ENCODE measurements at places on chromosomes 5 and 9.

- no peak for DNase-seq
These were observed 386.8 kb downstream of the FGF10 start for GRCh38 chr5:44002381-44002901.

DNA sequence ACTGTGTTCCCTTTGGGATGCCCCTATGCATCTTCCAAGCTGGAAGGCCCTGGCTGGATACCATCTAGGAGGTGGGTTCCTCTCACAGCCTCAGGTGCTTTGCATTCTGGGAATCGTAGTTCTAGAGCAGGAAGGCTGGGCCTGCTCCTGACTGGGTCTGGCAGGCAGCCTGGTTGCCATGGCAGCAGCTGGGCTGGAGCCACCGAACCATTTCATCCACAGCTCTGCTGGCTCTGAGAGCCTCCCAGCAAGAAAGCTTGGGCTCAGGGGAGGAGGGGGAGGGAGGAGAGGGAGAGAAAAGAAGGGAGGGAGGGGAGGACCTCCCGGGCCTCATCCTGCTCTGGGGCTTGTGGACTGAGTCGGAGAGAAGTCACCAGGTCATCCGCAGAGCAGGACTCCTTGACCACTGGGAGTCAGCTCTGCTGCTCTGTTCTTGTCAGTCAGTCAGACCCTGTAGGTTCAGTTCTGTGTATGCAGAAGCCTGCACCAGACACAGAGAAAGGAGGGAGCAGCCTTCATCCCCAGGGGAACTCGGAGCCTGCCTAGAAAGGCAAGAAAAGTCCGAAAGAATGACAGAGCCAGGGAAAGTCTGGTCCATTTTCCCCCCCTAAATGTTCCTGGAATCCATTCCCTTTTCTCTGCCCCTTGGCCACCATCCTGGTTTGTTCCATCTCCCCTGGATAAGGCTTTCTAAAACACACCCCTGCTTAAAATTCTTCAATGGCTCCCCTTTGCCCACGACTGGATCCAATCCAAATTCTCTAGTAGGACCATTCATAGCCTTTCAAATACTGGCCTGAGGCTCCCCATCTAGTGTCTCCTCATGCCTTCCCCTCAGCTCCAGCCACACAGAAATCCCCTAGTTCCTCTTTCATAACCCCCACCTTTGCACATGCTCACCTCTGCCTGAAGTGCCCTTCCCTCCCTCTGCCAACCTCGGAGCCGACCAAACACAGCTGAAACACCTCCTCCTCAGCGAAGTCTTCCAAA is 65.4 kb upstream of the ARAP3 start:
- DNase-seq = peak; percentile 73

GRCh38 chr5:74055486-74056106 is 429.6 kb downstream of the ARHGEF28 start:
- no peak for DNase-seq

GRCh38 chr5:100854591-100854990 is 48.5 kb downstream of the ST8SIA4 start:
- DNase-seq = no peak

DNA sequence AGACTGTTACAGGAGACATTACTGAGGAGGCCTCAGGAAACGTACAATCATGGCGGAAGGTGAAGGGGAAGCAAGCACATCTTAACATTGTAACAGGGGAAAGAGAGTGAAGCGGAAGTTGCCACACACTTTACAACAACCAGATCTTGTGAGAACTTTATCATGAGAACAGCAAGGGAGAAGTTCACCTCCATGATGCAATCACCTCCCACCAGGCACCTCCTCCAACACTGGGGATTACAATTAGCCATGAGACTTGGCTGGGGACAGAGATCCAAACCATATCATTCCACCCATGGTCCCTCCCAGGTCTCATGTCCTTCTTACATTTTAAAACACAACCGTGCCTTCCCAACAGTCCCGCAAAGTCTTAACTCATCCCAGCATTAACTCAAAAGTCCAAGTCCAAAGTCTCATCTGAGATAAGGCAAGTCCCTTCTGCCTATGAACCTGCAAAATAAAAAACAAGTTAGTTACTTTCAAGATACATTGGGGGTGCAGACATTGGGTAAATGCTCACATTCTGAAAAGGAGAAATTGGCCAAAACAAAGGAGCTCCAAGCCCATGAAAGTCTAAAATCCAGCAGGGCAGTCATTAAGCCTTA is 138.3 kb downstream of the TMEM161B start:
- DNase-seq = no peak

DNA sequence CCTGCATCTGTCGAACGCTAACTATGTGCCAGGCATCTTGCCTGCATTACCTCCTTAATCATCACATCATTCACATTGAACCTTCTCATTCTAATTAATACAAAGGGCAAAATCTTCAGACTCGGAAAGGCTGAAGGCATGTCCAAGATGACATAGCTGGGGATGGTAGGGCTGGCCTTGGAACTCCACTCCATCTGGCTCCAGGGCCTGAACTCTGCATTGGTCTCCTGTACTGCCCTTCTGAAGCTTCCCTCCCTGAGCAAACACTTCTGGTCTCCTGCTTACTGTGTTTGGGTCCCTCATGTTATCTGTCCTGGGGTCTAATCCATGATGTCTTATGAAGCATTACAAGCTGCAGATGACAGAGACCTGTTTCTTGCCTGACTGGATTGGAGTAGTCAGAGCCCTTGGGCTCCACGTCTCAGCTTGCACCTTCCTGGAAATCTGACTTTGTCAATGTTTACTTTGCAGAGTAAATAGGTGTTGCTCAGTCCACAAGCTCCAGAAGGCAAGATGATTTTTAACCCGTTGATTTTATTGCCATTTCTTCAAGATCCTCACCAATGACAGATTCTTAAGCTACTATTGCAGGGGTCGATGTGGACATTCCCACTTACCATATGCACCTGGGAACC is 106.1 kb downstream of the GALNT10 start:
- DNase-seq = no peak

DNA sequence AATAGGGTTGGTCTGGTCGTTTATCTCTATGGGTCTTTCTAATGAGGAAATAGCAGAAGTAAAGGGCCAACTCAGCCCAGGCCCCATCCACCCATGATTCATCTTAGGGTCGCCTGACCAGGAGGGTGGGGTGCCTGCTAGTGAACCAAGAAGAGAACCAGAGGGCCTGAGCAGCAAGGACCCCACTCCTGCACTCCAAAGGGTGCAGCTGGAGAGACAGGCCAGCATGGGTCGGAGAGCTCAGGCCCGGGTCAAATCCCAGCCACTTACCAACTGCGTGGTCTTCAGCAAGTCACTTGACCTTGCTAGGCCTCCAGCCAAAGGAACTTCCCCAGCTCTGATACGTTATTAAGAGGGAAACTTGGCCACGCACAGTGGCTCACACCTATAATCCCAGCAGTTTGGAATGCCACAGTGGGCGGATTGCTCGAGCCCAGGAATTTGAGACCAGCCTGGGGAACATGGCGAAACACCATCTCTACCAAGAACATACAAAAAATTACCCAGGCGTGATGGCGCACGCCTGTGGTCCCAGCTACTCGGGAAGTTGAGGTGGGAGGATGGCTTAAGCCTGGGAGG is 4.3 kb downstream of the BBLN start:
- DNase-seq = no peak

DNA sequence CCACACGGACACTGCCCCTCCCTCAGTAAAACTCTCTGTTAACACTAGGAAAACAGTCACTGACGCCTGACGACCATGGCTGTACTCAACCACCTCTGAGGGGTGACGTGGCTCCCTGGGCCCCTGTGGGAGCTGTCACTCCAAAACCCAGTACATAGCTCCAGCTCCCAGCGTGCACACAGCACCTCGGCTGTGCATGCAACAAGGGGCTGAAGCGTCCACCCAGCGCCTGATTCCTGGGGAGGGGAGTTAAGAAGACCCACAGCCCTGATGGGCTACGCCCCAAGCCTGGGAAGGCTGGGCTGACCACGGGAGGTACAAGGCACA is 36.3 kb downstream of the SLC12A7 start:
- DNase-seq = no peak

- DNase-seq = no peak
These were observed 63.6 kb upstream of the SLC28A3 start for GRCh38 chr9:84404095-84404686.

GRCh38 chr5:42593591-42593990 is 163.0 kb upstream of the CCDC152 start:
- no peak for DNase-seq

- no peak for DNase-seq
These were observed 67.6 kb downstream of the TLE4 start for GRCh38 chr9:79639354-79639753.

DNA sequence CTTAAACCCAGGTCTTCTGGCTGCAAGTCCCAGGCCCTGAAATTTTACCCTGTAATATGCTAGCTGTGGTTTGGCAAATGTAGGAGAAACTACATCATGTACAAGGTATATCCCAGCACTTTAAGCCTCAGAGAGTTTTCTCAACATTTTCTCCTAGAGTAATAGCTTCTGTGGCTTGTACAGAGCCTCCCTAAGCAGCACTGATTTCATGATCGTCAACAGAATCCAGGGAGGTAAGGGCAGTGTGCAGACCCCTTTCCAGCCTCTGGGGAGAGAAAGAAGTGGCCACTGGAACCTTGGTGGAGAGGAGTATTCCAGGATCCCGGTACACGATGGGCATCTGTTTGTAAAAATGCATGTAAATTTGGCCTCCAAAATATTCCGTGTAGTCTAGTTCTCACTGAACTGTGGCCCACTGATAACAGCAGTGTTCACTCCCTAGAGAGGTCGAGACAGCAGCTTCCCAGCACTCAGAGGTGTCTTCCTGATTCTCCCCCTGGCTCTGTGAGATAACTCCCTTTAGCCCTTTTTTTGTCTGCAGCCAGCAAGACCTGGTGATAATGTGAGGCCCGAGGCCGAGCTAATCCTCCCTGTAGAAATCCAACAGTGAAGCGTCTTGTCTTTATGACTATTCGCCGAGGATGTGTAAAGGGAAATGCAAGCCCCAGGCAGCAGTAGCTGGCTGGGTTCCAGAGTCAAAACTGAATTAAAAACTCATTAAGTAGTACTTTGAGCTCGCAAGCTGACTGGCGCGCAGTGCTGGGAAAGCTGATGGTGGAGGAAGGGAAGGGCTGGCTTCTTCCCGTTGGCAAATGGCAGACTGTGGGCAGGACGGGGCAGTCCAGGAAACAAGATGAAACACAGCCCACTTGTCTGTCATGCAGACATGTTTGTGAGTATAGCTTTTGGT is 59.0 kb downstream of the MAP1B start:
- DNase-seq = peak; percentile 75

DNA sequence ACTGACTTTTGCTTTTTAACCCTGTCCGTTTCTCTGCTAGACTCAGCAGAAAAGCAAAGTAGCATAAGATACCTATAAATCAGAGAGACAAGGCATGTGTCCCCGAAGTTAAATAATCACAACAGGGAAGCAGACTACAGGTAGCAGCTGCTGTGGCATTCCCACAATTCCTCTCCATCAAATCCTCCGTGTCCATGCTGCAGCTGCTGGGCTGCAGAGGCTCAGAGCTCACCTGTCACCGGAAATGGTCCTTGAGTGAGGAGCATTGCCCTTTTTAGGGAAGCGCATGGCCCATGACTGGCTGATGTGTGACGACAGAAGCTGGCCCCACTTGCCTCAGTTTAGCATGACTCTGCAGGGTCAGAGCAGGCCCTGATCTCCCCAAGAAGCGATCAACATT is 125.0 kb downstream of the MSX2 start:
- DNase-seq = no peak

DNA sequence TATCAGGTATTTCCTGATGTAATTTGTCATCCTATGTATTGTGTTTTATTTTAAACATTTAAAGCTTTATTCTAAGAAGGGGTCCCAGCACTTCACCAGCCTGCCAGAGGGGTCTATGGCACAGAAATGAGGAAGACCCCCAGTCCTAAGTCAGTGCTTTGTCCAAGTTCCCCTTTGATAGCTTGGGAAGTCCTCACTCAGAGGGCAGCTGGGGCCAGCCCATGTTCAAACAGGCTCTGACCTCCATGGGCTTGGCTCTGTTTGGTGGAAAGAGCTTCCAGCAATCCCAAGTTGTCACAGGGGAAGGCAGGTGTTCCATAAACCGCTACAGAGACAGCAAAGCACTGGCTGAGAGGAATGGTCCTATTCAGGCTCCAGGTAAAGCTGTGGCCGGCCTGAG is 26.6 kb upstream of the AKNA start:
- no peak for DNase-seq

- no peak for DNase-seq
These were observed 313.7 kb downstream of the TRIM32 start for GRCh38 chr9:117000834-117001233.

DNA sequence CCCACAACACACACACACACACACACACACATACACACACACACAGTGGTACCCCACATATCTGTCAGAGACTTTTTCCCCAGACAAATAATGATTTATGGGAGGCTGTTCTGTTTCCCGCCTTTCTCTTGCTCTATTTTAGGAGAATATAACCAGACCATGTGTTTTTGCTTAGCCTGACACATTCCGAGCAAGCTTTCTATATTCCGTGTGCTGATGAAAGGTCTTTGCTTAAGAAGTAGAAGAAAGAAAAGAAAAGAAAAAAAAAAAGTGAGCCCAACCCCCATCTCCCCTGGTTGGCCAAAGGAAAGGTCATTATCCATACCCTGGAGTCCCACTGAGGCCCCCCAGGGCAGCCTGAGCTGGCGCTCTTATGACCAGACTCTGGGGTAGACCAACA is 338.6 kb downstream of the SLIT3 start:
- DNase-seq = no peak

DNA sequence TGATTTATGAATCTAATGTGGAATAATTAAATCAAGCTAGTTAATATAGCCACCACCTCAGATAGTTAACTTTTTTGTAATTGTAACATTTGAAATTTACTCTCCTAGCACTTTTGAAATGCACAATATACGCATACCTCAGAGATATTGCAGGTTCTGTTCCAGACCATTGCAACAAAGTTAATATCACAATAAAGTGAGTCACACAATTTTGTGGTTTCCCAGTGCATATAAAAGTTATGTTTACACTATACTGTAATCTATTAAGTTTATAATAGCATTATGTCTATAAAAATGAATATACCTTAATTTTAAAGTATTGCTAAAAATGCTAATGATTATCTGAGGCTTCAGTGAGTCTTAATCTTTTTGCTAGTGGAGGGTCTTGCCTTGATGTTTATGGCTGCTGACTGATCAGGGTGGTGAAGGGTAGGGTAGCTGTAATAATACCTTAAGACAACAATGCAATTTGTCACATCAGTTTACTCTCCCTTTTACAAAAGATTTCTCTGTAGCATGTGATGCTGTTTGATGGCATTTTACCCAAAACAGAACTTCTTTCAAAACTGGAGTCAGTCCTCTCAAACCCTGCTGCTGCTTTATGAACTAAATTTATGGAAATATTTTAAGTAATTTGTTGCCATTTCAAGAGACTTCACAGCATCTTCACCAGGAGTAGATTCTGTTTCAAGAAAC is 235.1 kb upstream of the ADAMTSL1 start:
- DNase-seq = no peak

DNA sequence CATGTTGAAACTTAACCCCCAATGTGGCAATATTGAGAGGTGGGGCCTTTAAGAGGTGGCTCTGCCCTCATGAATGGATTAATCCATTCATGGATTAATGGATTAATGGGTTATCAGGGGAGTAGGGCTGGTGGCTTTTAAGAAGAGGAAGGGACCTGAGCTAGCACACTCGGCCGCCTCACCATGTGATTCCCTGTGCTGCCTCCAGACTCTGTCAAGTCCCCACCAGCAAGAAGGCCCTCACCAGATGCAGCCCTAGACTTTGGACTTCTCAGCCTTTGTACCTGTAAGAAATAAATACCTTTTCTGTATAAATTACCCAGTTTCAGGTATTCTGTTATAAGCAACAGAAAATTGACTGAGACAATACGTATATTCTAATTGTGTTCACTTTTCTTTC is 272.2 kb upstream of the DMRT1 start:
- DNase-seq = no peak
